Activated CD4-positive, CD25-positive, alpha-beta regulatory T cell treated with anti-CD3 and anti-CD28 coated beads, Interleukin-2, amount 50 U/mL, for 16 hours (primary cell): ENCODE measurements at places on chromosomes 1 and 21.

GRCh38 chr1:118717893-118718292, 270.2 kb downstream of the TBX15 start:
- DNase-seq: no peak

DNA sequence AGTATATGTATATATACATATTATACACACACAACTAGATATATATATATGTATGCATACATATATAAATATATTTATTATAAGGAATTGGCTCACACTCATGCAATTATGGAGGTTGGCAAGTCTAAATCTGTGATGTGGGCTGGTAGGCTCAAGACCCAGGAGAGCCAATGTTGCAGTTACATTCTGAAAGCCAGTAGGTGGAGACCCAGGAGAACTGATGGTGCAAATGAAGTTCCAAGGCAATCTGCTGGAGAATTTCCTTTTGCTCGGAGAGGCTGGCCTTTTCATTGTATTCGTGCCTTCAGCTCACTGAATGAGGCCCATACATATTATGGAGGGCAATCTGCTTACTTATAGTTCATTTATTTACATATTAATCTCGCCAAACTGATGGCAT, 9.4 kb downstream of the IVL start:
- no peak for DNase-seq

GRCh38 chr1:34338871-34339270, 162.2 kb downstream of the C1orf94 start:
- DNase-seq: no peak

GRCh38 chr1:223650465-223650864, 15.0 kb downstream of the CAPN8 start:
- no peak for DNase-seq

- no peak for DNase-seq
Observed at GRCh38 chr1:183912265-183912886, 107.5 kb downstream of the RGL1 start.

DNA sequence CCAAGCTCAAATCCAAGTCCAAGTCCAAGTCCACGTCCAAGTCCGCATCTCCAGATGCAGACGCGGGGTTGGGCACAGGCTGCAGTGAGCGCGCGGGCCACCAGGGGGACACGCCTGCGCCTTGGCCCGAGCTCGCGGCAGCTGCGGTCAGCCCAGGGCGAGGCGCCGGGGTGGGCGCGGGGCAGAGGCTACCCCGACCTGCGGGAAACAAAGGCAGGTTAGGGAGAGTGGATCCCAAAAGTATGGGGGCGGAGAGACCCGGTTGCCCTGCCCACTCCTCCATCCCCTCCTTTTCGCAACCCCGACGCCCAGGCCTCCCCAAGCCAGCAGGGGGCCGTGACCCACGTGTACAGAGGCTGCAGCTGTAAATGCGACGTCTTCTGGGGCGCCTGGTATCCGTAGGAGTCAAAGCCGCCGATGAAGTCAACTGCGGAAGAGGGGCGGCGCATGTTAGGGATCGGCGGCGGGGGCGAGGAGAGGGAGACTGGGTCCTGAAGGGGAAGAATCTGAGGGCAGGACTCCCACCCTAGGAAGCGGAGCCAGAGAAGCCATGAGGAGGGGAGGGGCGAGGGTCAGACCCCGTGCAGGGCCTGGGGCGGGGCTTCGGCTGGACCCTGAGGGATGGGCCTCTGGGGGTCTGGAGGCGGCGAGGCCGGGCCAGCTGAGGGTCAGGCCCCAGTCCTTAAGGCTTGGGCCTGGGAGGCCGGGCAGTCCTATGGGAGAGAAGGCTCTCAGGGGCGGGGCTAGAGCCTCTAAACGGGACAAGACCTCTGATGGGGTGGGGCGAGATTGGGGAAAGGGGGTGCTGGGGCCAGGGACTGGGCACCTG, 58.0 kb downstream of the NKAIN1 start:
- no peak for DNase-seq

- no peak for DNase-seq
Observed at GRCh38 chr1:46526013-46526690, 25.3 kb downstream of the KNCN start.

GRCh38 chr1:155210314-155211104, 2.0 kb downstream of the MTX1 start:
- DNase-seq: no peak

DNA sequence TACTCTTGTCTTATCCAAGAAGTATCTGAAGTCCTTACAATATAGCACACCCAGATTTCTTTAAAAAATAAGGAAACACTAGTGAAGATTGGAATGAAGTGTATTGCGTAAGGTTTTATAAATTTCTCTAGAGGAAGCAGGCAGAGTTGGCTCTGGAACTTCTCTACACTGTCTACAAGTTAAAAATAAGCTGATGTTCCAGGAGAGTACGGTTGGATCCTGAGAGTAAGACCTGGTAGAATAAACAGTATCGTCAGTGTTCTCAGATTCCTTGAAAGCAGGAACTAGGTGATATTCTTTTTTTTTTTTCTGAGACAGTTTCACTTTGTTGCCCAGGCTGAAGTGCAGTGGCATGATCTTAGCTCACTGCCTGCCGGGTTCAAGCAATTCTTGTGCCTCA, 107.9 kb downstream of the USP25 start:
- no peak for DNase-seq

GRCh38 chr1:232047473-232047872, 420.9 kb downstream of the DISC1 start:
- DNase-seq: no peak

DNA sequence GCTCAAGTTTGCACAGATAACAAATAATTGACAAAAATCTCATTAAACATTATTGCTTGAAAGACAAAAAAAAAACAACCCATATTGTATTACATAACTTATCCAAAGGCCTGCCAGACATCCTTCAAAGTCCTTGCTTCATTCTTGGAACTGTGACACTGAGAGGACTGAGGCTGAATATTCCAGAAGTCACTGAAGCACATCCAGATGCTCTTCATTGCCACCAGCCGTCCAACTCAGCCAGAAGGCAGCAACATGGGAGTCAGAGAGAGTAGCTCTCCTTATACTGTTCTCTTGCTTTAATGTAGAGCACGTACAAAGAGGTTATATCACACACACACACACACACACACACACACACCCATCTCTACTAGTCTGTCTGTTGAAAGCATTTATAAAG, 755.0 kb downstream of the LTN1 start:
- no peak for DNase-seq

GRCh38 chr1:84975035-84975434, 21.9 kb downstream of the MCOLN2 start:
- DNase-seq: no peak

DNA sequence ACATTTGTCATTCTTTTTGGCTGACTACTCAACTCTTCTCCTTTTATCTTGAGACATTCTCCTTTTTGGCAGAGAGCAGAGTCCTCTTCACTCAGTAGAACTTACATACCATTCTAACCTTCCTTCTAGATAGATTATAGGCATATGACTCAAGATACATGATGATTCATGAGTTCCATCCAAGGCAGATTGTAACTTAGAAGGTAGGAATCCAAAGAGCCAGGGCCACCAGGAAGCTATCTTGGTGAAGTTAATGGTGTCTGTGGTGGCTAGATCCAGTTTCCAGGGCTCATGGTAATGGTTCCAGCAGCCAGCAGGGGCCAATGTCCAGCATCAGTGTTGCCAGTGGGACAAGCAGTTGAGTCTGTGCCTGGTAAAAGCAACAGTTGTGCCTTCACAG, 76.1 kb upstream of the KIAA0040 start:
- DNase-seq: no peak

GRCh38 chr1:44724296-44724954, 6.5 kb downstream of the RNU5D-1 start:
- DNase-seq: no peak

DNA sequence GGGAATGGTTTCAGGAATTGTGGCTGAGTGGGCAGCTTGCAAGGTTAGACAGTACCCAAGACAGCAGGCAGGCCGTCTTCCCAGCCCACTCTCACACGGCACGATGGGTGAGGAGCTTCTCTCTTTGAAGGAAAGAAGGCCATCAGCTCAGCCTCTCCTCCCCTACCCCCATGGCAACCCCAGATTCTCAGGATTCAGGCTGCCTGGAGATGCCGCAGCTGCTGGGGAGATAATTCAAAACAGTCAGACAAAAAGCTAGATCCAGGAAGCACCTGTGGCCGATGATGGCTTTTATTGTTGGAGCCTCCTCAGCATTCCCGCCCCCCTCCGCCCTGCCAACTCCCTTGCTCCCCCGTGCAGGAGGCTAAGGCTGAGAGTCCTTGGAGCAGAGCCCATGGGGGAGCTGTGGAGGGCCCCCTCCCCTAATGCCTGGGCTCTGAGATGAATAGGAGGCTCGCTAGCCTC, 220.5 kb downstream of the TRABD2B start:
- no peak for DNase-seq

DNA sequence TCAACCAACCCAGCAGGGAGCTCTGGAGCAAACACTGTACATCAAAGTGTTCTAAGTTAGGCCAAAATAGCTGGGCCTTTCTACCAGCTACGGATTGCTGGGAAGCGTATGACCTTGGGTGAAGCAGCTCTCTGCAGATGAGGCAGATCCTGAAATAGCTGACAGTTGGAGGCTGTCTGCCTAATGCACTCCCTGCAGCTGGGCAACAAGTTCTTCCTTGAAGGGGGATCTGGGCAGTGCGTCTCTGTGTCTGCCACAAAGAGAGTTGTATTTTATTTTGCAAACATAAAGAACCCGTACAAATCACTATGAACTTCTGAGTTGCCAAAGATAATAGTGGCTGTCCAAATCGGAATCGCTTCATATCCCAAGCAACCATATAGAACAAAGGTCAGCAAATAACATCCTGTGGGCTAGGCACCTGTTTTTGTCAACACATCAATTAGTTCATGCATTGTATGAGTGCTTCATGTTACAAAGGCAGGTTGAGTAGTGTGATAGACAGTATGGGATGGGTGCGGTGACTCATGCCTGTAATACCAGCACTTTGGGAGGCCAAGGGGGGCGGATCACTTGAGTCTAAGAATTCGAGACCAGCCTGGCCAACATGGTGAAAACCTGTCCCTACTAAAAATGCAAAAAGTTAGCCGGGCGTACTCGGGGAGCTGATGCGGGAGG, 29.1 kb upstream of the KLF17 start:
- no peak for DNase-seq

DNA sequence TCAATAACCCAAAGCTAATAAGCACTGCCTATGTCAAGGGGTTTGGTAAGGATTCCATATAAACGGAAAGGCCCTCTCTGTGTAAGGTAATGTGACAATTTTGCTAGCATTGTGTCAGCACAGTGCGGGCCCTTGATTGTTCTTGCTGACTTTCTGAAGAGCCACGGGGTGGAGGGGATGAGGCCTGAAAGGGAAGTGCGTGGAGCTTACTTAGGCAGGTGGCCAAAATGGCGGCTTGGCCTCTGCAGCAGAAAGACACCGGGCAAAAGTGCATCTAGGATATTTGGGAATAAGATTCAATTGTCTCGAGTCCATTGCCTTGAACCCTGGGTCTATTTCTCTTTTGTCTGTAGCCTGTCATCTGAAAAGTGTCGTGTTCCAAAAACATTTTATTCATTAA, 114.3 kb downstream of the TGFB2 start:
- no peak for DNase-seq

DNA sequence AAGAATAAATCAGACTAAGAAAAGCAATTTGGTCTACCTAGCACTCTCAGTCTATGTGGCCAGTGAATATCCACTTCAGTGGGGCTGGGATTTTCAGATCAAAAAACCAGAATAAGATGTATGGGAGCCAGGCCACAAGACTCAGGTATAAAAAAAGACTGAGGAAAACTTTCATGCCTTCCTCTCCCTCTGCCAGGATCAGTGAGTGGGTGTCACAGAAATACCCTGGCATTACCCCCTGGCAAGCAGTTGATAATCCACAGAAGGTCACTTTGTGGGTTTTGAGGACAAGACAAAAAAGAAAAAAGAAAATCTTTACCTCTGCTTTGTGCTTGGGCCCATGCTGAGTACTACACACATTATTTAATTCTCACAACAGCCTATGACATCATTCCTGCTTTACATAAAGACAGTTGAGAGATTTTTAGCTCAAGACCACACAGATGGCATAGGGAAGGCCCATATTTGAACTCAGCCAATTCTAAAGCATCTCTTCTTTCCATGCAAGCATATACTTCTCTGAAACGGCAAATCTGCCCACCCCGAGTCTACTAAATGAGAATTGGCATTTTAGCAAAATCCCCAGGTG, 57.6 kb downstream of the DESI2 start:
- DNase-seq: no peak

- DNase-seq: no peak
Observed at GRCh38 chr1:26142159-26142558, 16.7 kb upstream of the FAM110D start.

GRCh38 chr1:211009944-211010343, 124.0 kb downstream of the KCNH1 start:
- no peak for DNase-seq

DNA sequence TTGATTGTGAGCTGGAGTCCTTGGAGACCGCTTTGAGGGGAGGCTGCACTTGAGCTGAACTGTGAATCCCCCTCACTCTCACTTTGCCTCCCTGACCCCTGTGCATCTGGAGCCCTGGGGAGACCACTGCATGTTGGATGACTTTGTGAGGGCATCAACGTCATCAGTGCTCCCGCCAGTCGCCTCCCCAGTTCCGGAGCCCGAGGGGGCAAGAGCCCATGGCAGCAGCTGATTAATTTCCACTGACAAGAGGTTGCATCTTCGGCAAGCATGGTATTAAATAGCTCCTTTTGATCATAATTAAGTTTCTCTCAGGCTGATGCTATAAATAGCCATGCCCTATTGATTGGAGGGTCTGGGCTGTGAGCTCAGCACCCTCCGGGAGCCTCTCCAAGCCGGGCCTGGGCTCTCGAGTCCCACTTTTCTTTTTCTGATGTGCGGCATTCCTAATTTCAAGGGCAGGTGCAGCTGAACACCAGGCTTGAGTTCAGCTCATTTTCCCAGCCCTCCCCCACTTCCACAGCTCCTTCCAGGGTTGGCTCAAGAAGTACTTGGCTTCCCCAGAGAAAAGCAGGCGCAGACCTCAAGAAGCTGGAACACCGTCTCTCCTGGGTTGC, 33.2 kb downstream of the KCND3 start:
- DNase-seq: no peak

DNA sequence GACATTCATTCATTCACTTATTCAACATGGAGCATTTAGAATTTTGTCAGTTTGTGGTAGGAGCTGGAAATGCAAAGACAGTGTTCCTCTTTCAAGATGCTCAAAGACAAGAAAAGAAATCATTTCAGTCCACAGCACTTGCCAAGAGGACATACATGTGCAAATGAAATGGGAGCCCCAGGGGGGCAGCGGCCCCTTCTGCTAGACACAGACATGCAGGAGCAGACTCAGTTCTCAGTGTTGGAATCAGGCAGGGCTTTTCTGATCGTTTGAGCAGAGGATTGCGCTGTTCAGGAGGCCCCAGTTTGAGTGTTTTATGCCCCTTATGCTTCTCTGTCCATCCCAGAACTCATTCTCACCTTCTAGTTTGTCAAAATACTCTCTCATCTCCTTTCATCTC, 35.6 kb upstream of the VASH2 start:
- DNase-seq: no peak

- DNase-seq: no peak
Observed at GRCh38 chr1:33171977-33172813, 9.6 kb downstream of the TRIM62 start.
